ENCODE measurements at places on chromosomes 11 and 22. TPM values are rescaled to one million over a fixed set of nuclear protein-coding genes. Genes with fewer than 3 reads are reported as not detected.

GRCh38 chr22:37703906-37704305 is 7.1 kb downstream of the TRIOBP start:
- H3K4me1 ChIP-seq: peaks cover 9% of the 10 kb centered on the region
- no peaks in the 10 kb centered on the region for H3K36me3 ChIP-seq
- no peaks in the 10 kb centered on the region for H3K27me3 ChIP-seq
- no peak for DNase-seq
- no peak overlapping the region for H3K4me3 ChIP-seq

DNA sequence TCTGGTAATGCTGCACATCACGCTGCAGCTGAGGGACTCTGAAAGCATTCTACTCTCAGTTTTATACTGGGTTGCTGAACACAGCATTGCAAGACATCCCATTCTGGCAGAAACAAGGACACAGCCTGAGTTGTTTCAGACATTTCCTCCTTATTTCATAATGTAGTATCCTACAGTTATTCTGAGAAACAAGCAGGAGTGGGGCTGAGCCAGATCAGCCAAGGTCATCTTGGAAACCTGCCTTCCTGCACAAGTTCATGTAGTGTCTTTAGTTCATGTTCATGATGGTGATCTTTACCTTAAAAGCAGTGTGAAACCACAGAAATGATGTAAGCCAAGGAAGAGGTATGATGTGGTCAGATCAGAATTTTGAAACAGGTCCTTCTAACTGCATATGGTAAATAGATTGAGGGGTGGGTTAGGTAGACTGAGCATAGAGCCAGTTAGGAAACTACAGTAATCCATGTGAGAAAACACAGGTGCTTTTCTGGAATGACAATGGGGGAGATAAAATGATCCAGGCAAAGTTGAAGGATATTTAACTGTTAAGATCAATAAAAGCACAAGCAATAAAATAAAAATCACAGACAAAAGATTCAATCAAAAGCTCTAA is 1686.8 kb downstream of the LRRC4C start:
- no peaks in the 10 kb centered on the region for H3K36me3 ChIP-seq
- no peak overlapping the region for H3K4me3 ChIP-seq
- no peaks in the 10 kb centered on the region for H3K27me3 ChIP-seq
- H3K27ac ChIP-seq: no peak overlapping the region

Gene RASL10A
- 0.72 TPM for total RNA-seq

GRCh38 chr22:30214703-30215407 is 31.7 kb downstream of the LIF start:
- peaks cover 15% of the 10 kb centered on the region for H3K4me1 ChIP-seq
- no peak overlapping the region for H3K4me3 ChIP-seq
- no peaks in the 10 kb centered on the region for H3K27me3 ChIP-seq
- no peak for DNase-seq
- H3K27ac ChIP-seq: no peak overlapping the region
- no peaks in the 10 kb centered on the region for H3K36me3 ChIP-seq

DNA sequence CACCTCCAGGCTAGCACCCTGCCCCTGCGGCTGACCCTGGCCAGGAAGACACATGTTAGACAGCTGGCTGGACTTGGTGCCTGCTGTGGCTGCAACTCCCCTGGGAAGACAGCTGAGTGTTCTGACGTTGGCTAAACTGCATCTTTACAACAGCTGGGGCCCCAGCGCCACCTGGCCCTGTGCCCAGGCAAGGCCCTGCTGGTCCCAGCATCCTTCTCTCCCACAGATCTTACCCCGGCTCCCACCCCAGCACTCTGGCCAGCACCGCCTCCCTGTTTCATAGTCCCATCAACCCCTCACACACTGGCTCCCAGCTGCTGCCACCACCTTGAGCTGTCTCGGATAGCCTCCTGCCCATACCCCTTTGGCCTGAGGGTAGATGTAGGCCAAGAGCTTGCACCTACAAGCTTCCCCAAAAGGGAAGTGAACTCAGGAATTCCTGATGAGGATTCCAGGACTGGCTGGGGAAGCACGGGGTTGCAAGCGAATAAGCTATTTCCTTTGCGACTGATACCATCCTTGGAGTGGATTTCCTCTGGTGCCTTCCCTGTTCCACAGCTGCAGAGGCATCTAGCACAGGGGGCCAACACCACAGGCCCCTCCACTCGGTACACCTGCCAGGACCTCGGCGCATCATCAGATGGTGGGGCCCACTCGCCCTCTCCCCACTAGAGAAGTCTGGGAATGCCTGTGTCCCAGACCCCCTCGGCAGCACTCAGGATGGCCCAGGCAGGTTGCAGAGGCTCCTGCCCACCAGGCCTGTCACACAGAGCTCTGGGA is 28.5 kb downstream of the RSPH14 start:
- H3K4me3 ChIP-seq: no peak overlapping the region
- no peaks in the 10 kb centered on the region for H3K4me1 ChIP-seq
- H3K36me3 ChIP-seq: no peaks in the 10 kb centered on the region
- H3K27ac ChIP-seq: no peak overlapping the region
- DNase-seq: no peak

Gene LGALS12
- total RNA-seq: 0.49 TPM

- DNase-seq: no peak
- H3K27ac ChIP-seq: no peak overlapping the region
- no peaks in the 10 kb centered on the region for H3K27me3 ChIP-seq
- H3K36me3 ChIP-seq: peaks cover 33% of the 10 kb centered on the region
- H3K4me1 ChIP-seq: peaks cover 66% of the 10 kb centered on the region
- no peak overlapping the region for H3K4me3 ChIP-seq
These were observed 66.4 kb downstream of the ZBTB16 start for GRCh38 chr11:114125959-114126358.

DNA sequence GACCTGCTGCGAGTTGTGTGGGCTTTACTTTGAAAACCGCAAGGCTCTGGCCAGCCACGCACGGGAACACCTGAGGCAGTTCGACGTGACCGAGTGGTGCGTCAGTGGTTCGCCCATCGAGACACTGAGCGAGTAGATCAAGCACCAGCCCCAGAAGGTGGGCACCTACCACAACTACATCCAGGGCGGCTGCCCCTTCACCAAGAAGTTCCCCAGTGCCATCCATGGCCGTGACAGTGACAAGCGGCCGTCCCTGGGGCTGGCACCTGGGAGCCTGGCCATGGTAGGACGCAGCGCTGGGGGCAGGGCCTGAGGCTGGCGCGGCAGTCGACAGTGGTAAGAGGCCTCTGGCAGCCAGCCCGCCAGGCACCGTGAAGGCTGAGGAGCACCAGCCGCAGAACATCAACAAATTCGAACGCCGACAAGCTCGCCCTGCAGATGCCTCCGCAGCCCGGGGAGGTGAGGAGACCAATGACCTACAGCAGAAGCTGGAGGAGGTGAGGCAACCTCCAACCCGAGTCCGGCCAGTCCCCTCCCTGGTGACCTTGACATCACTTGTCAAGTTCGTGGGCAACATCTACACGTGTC is 545.2 kb upstream of the CCDC179 start:
- H3K27me3 ChIP-seq: no peaks in the 10 kb centered on the region
- no peak overlapping the region for H3K4me3 ChIP-seq
- no peak overlapping the region for H3K27ac ChIP-seq
- H3K4me1 ChIP-seq: no peaks in the 10 kb centered on the region
- H3K36me3 ChIP-seq: no peaks in the 10 kb centered on the region

Gene LDHAL6A
- total RNA-seq: not detected

- H3K36me3 ChIP-seq: peaks cover 9% of the 10 kb centered on the region
- no peak overlapping the region for H3K4me3 ChIP-seq
- peak overlapping the region; percentile 62 for H3K27ac ChIP-seq
- H3K4me1 ChIP-seq: peaks cover 47% of the 10 kb centered on the region
These were observed 36.8 kb upstream of the ADORA2A start for GRCh38 chr22:24390576-24390975.

- peak overlapping the region; percentile 81 for H3K27ac ChIP-seq
- peak; percentile 82 for DNase-seq
- peaks cover 8% of the 10 kb centered on the region for H3K36me3 ChIP-seq
- H3K4me3 ChIP-seq: peak overlapping the region; percentile 95
- no peaks in the 10 kb centered on the region for H3K27me3 ChIP-seq
These were observed 1.3 kb upstream of the ZBTB16 start for GRCh38 chr11:114058026-114058706.
